Jurkat, Clone E6-1 (cell line): ENCODE measurements at places on chromosomes 16 and 17.

DNA sequence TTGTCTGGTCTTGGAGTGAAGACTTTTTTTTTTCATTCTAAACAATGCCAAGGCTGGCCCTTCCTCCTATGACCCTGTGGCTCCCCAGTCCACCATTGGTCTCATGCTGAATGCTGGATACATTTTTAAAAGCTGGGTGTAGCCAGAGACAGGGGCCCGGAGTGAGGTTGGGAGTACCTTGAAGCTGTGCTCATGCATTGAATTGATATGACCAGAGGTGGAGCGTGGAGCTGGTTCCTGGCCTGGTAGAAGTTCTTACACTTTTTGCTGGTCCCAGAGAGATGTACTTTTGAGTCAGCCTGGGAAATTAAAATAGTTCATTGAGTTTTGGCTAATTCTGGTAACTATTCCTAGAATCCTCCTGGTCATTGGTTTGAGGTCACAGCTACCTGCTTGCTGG is 83.6 kb downstream of the CMIP start:
- DNase-seq, result no peak

GRCh38 chr17:2634361-2634960 is 41.0 kb downstream of the PAFAH1B1 start:
- DNase-seq, result no peak

DNA sequence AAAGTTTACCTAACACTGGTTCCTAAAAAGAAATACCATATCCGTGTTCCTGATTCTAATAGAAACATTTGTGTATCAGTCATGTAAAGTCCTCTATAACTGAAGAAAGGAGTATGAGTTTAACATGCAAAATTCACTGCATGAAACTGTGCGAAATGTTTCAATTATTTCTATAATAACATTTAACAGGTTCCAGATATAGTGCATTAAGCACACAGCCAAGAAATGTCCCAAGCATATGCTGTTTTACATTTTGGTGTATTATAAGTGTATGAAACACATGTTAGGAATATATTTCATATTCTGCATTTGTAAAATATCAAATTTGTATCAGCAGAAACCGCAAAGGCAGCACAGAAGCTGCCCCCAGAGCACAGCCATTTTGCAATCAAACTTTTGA is 764.9 kb downstream of the KCNJ2 start:
- DNase-seq, result no peak

- no peak for DNase-seq
Observed at GRCh38 chr17:37158290-37158689, 209.5 kb downstream of the AATF start.

- DNase-seq, result peak; percentile 69
Observed at GRCh38 chr16:89349947-89350633, 132.6 kb downstream of the ZNF778 start.

DNA sequence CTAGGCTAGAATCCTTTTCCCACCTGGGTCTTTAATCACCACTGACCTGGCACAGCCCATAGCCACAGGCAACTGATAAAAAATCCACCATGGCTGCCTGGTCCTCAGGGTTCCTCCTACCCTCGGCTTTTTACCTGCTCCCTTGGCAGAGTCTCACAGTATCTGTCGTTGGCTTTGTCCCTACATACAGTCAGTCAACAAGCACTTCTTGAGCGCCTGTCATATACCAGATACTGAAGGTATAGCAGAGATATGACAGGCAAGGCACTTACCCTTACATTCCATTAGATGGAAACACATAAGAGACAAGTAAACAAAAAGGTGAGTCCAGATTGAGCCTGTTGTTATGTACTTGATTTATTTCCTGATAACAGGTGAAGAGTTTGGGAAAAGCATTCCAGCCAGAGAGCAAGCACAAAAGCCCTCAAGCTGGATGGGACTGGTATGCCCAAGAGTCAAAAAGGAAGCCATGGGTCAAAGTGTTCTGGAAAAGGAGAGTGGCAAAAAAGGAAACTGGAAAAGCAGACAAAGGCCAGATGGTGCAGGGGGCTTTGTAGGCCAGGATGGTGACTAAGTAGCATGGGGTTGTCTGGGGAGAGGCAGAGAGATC is 247.0 kb downstream of the CHD9NB start:
- no peak for DNase-seq

GRCh38 chr17:61152898-61153297 is 246.7 kb upstream of the TBX2 start:
- no peak for DNase-seq

- no peak for DNase-seq
Observed at GRCh38 chr16:51134269-51134812, 16.7 kb downstream of the SALL1 start.

DNA sequence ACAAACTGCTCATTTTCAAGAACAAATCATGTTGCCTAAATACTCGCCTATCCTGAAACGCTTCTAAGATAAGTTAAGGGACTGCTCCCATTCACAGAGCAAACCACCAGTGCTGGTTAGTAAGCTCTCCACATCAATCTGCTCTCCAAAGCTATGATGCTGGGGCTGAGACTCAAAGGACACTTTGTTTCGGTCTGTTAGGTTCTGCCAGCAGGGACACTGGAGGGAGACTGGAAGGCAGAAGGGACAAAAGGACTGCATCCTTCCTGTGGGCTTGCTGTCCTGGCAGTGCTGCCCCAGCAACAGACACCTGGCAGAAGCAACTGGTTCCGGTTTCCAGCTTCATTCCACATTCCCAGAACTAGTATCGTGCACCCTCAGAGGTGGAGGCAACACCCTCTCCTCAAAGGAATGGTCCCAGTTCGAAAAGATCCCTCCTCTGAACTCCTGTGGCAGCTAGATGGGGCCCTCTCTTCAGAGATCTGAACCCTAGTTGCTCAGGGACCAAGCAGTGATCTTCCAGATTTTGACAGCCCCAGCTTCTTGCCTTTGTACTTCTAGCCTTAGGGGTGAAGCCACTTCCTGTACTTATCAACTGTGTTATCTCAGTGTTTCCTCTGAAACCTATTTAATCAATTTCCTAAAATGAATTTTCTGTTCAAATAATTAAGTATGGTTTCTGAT is 73.4 kb upstream of the GSG1L start:
- DNase-seq, result peak; percentile 57

GRCh38 chr17:72222661-72223380 is 102.0 kb downstream of the SOX9 start:
- DNase-seq, result no peak

- DNase-seq, result no peak
Observed at GRCh38 chr16:17572145-17572544, 101.4 kb upstream of the XYLT1 start.

DNA sequence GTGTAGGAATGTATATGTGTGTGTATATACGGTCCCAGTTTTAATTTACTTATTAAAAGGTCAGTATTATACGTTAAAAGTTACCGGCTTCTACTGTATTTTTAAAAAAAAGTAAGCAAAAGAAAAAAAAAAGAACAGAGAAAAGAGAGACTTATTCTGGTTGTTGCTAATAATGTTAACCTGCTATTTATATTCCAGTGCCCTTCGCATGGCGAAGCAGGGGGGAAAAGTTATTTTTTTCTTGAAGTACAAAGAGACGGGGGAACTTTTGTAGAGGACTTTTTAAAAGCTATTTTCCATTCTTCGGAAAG is 1.6 kb downstream of the NOG start:
- DNase-seq, result no peak

GRCh38 chr16:30761427-30761927 is 385 bp downstream of the CFAP119 start:
- DNase-seq, result peak; percentile 35

DNA sequence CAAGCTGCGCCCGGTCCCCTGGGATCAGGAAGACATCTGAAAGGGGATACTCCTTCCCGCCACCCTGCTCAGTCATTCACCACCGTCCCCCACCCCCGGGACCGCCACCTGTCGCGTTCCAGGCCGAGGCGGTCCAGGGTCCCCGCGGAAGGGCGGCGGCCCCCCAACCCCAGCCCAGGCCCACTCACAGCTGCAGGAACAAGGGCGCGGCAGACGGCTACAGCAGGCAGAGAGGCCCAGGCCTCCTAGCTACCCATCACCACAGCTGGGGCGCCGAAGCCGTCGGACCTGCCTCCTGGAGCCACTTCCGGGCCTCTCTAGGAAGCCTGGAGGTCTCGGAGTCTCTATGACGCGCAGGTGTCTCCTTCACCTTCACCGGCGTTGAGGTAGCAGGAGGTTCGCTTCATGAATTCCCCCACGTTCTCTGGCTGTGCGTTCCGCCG is at the start of gene SDR42E1:
TSS of gene SDR42E1 (minus strand) at position 272 of the 443 bp plus-strand sequence. CDS start 10,612 bp downstream, outside the sequence.
- DNase-seq, result no peak

DNA sequence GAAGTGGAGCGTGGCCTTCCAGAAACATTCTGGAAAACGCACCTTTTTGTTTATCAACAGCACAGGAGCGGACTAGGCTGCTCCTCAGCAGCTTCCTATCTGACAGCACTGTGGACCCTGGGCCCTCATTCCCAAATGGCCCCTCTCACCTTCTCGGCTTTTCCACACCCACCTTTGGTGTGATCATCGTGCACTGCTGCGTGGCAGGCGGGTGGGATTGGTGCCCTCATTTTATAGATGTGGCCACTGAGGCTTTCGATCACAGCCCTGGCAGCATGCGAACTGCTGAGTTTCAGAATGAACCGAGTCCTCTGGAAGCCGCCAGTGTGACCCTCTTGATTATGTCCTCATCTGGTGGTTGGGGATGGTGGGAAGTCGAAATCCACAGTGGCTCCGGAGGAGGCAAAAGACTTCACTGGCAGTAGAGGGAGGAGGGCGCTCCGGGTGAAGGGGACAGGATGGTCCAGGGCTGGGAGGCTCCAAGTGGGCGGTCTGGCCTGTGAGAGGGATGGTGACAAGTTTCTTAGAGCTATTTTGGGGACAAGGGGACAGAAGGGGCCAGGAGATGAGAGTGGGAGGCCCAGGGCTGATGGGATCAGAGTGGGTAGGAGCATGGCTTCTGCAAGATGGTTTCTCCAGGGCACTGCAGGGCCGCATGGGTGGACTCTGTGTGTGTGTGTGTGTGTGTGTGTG is 49.5 kb downstream of the NKD1 start:
- DNase-seq, result no peak
